ENCODE measurements at places on chromosomes 6 and 20.

- DNase-seq = no peak
These were observed 25.4 kb upstream of the CST3 start for GRCh38 chr20:23663180-23663579.

- DNase-seq = no peak
These were observed 32.7 kb downstream of the PTPRK start for GRCh38 chr6:128487746-128488145.

DNA sequence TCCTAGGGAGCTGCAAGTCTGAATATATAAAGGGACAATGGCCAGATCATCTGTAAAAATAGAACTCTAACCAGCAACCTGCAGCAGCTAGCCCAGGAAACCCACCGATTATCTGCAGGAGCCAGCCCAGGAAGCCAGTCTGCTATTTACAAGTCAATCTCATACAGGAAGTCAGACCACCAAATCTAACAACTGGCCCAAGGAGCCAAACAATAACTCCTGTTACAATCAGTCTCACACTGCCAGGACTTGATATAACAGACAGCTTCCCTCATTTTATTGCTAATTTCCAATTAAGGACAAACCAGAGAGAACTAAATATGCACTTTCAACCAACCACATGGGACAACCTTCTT lies 14.4 kb upstream of the RIN2 start:
- DNase-seq = no peak

- no peak for DNase-seq
These were observed 1.8 kb downstream of the ENTPD6 start for GRCh38 chr20:25197183-25197869.

DNA sequence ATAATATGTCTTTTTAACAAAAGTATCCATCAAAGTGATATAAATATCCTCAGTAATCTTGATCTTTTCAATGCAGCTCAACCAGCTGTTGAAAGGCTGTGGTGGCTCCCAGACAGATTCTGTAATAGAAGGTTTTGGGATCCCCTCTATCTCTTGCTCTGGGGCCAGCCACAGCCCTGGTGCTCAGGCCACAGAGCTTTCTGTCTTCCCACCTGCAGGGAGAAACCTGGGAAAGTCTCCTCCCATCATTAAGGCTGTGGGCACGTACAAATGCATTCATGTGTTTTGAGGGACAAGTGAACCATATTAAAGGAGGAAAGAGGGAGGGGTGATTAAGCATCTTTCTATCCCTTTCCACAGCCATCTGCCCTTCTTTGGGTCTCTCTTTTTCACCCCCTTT lies 183.1 kb downstream of the PRDM13 start:
- no peak for DNase-seq

DNA sequence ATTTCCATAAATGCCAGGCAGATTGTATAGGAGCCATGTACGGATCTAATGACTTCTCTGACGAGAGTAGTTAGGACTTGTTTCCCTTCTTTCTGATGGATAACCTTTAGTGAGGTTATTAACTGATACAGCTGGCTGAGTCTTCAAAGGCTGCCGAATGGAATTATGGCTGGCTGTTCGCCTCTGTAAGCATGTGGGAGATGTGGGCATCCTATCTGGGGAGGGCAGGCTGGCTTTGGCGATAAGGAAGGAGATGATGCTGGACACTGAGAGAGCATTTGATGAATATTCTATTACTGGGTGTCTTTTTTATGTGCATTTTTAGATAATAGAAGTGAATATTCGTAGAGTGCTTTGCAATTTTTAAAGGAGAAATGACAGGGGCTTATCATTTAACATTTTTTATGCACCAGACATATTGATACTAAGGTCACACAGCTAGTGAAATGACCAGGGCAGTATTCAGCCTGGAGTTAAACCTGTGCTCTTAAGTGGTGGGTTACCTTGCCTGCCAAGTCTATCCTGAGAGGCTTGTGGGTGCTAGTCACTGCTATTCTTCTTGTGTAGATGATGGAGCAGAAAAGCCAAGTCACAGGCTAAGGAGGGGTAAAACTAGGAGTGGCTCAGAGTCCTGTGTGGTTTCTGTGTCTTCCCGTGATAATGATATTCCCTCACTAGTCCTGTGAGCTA lies 3.1 kb downstream of the PBOV1 start:
- DNase-seq = no peak

DNA sequence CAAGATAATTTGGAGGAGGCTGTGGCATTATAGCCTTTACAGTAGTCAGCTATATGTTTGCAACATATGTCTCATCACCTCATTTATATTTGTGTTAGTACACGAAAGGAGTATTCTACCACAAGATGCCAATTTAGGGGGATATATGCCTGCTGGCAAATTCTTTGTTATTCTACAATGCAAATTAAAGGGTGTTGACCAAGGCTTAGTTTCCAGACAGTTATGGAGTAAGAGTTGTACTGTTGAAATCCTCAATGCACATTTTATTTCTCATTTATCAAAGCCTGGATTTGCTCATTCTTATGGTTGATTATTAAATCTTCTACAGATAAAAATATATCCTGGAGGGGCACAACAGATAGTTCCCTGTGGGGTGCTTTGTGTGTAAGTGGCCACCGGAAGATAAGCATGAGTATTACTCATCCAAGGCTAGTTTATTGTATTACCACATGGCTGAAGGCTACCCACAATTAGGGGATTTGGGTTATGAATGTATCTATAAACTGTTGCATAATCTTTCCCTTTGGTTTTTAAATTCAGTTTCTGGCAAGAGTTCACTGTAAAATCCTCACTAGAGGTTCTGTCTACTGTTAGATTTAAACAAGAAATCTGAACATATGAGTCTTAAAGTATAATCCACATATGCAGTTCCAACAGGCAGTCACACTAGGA lies 9.0 kb downstream of the CST9 start:
- no peak for DNase-seq

GRCh38 chr20:46060301-46060881 lies 29.4 kb downstream of the NCOA5 start:
- no peak for DNase-seq

- no peak for DNase-seq
These were observed 5.6 kb downstream of the MYLK2 start for GRCh38 chr20:31824554-31825313.

GRCh38 chr20:21836346-21836745 lies 130.9 kb downstream of the PAX1 start:
- DNase-seq = no peak

- no peak for DNase-seq
These were observed 76.5 kb downstream of the ADGRG6 start for GRCh38 chr6:142378138-142378875.

- DNase-seq = no peak
These were observed 252.8 kb upstream of the CDH4 start for GRCh38 chr20:60999250-60999649.

- no peak for DNase-seq
These were observed 3.2 kb upstream of the IFNGR1 start for GRCh38 chr6:137222381-137222780.

DNA sequence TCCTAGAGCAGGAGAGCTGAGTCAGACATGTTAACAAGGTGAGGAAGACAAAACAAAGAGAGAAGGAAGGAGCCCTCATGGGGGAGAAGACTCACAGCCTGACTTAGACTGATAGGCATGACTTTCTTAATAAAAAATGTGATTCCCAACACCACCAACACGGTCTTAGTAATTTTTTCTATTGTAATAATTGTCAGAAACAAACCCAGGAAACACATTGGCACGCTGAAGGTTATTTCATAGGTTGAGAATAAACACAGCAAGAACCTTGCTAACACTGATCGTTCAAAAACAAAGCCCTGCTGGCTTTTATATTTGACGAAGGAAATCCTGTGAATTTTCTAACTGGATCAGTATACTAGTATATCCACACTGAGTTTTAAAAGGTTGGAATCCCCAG lies 286.8 kb downstream of the HACE1 start:
- no peak for DNase-seq

GRCh38 chr6:40953486-40953885 lies 85.5 kb downstream of the UNC5CL start:
- DNase-seq = no peak

- no peak for DNase-seq
These were observed 24.4 kb downstream of the SPDEF start for GRCh38 chr6:34531580-34532201.

GRCh38 chr6:53929041-53929820 lies 134.4 kb downstream of the LRRC1 start:
- DNase-seq = no peak

- DNase-seq = no peak
These were observed 4.5 kb downstream of the PHF3 start for GRCh38 chr6:63640062-63640461.

DNA sequence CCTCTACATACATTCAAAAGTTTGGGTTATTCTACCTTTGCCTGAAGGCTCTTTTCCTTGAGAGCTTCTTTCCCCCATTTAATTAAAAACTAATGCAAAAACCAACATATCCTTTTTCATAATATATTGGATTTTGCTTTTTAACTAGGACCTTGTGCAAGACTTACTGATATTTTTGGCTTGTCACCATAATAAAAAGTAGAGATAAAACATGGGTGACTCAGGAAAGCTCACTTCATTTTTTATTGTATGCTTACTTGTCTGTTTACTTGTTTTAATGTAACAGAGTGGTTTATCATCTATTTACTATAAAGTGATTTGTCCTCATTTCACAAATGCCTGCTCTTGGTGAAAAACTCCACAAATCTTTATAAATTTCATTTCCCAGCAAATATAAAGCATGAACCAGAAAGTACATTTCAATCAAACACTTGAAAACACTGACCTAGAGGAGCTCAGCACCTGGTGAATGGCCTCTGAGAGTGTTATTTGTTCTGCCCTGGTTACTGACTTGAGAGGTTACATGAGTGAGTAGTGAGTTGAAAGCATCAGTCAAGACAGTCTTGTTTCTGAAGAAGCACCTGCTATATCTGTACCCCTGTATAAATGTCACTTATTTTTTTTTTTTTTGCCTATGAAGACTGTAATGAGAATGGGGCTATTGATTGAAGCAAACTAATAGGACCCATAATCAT lies 20.8 kb downstream of the ADGRG6 start:
- no peak for DNase-seq

DNA sequence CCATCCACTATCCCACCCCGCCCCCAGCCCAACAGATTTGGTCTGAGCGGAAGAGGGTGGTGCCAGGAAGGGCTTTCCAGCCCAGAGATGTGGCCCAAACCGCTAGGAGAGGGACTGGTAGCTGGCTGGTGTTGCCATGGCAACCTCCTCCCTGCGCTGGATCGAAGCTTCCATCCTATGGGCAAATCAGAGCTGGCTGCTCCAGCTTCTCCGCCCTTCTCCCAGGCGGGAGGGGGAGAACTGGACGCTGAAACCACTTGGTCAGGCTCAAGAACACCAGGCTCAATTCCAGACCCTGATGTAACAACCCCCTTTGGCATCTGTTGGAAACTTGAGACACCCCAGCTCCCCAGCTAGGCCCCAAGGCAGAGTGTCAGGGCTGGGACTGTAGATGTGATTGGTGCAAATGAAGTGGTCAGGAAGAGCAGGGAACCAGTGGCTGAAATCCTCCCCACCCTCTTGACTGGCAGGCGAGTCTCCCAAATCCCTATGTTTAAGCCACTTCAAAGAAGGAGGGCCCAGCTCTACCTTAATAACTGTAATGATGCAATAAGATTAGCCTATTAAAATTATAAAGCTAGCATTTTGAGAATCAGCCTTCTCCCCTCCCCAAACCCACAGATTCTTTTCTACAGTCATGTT lies 4.2 kb downstream of the RIMS4 start:
- DNase-seq = no peak

GRCh38 chr6:41920921-41921711 lies at the start of the genes BYSL and MED20:
Gene BYSL, plus strand, starts transcription at chr6:41921499. Its CDS starts 64 bp downstream, at chr6:41921563.
Gene MED20, minus strand, starts transcription at chr6:41921139. Its CDS starts 121 bp downstream, at chr6:41921018.
- peak; percentile 93 for DNase-seq

DNA sequence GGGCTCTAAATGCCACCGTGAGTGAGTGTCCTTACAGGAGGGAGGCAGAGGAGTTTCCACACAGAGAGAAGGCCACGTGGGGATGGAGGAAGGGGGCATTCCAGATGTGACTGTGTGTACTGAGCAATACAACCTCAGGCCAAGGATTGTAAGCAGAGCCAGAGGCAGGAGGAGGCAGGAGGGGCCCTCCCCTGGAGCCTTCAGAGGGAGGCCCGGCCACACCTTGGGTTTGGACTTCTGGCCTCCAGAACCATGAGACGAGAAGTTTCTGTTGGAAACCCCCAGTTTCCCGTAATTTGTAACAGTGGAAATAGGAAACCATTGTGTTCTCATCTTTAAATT lies 9.3 kb upstream of the KIF25 start:
- no peak for DNase-seq
